ENCODE measurements at places on chromosomes 3 and 15. TPM values are rescaled to one million over a fixed set of nuclear protein-coding genes. Genes with fewer than 3 reads are reported as not detected.

The DLL4 gene
- total RNA-seq, result 1.5 TPM

The CELF6 gene
- 0.52 TPM for total RNA-seq

The PSTPIP1 gene
- 0.79 TPM for total RNA-seq

DNA sequence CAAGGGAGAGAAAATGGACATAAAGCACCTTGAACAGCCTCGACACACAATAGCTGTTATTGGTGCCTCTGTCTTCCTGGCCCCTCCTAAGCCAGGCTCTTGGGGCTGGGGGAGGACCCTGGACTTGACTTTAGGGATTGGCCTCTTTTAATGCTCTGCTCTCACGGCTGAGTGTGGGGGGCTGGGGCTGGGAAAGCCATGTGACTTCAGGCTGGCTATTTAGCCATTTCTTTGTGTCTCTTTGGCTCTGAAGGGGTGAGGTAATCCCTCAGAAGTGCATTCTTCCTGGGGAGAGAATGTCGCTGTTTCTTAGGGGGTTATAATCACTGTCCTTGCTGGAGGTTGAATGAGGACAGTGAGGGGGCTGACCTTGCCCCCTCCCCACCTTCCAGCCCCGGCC, 26.2 kb downstream of the MAGEF1 start:
- H3K4me1 ChIP-seq, result no peaks in the 10 kb centered on the region
- no peak overlapping the region for H3K4me3 ChIP-seq
- no peaks in the 10 kb centered on the region for H3K36me3 ChIP-seq
- DNase-seq, result no peak
- no peaks in the 10 kb centered on the region for H3K27me3 ChIP-seq

GRCh38 chr15:57216288-57216687, 160.0 kb upstream of the CGNL1 start:
- no peak for DNase-seq
- peaks cover 9% of the 10 kb centered on the region for H3K4me1 ChIP-seq
- H3K4me3 ChIP-seq, result no peak overlapping the region
- no peak overlapping the region for H3K27ac ChIP-seq
- H3K27me3 ChIP-seq, result no peaks in the 10 kb centered on the region

DNA sequence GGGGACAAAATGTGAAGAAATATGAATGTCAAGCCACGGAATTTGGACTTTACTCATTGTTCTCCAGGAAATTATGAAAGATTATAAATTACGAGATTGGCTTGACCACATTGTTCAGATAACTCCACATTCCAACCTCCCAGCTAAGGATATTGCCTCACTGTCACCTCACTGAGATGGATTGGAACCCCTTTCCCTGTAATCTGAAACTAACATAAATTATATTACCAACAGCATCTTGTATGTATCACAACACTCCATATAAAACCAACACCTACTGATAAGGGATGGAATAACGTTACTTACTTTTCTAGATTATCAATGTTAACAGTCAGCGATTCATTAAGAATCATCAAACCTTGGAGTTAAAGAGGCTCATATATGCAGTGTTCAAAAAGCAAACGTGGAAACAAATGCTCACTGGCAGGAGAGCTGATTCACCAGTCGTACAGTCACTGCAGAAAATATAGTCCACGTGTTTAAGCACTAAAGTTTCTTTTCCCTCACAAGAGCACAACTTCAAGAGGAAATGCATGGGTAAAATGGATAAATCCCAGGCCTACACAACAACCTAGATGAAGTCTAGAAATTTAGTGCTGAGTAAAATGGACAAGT, 451.5 kb downstream of the FGF12 start:
- H3K4me1 ChIP-seq, result no peaks in the 10 kb centered on the region
- H3K4me3 ChIP-seq, result no peak overlapping the region
- DNase-seq, result no peak
- no peak overlapping the region for H3K27ac ChIP-seq
- H3K27me3 ChIP-seq, result peaks cover 46% of the 10 kb centered on the region
- H3K36me3 ChIP-seq, result no peaks in the 10 kb centered on the region

GRCh38 chr3:67048067-67048714, 50.1 kb downstream of the KBTBD8 start:
- peaks cover 38% of the 10 kb centered on the region for H3K27me3 ChIP-seq
- DNase-seq, result no peak
- H3K4me1 ChIP-seq, result no peaks in the 10 kb centered on the region

The MUC4 gene
- total RNA-seq, result 0.64 TPM

The HYAL1 gene
- 6.1 TPM for total RNA-seq

The COX5A gene
- 307 TPM for total RNA-seq

The CCR9 gene
- total RNA-seq, result not detected

GRCh38 chr3:75272691-75273090, 391.4 kb upstream of the FRG2C start:
- no peak for DNase-seq
- H3K27me3 ChIP-seq, result peaks cover 4% of the 10 kb centered on the region
- no peak overlapping the region for H3K4me3 ChIP-seq
- H3K27ac ChIP-seq, result no peak overlapping the region

GRCh38 chr3:160981217-160981938, 123.8 kb downstream of the B3GALNT1 start:
- no peaks in the 10 kb centered on the region for H3K36me3 ChIP-seq
- no peak overlapping the region for H3K27ac ChIP-seq
- no peaks in the 10 kb centered on the region for H3K4me1 ChIP-seq
- DNase-seq, result no peak
- no peaks in the 10 kb centered on the region for H3K27me3 ChIP-seq
- H3K4me3 ChIP-seq, result no peak overlapping the region

- H3K27me3 ChIP-seq, result peaks cover 10% of the 10 kb centered on the region
- no peak for DNase-seq
- H3K27ac ChIP-seq, result no peak overlapping the region
- H3K36me3 ChIP-seq, result no peaks in the 10 kb centered on the region
Observed at GRCh38 chr3:44120721-44121582, 120.7 kb upstream of the TOPAZ1 start.

GRCh38 chr3:39763390-39763789, 46.0 kb upstream of the MYRIP start:
- H3K4me1 ChIP-seq, result no peaks in the 10 kb centered on the region
- no peaks in the 10 kb centered on the region for H3K27me3 ChIP-seq
- H3K36me3 ChIP-seq, result no peaks in the 10 kb centered on the region
- DNase-seq, result no peak

DNA sequence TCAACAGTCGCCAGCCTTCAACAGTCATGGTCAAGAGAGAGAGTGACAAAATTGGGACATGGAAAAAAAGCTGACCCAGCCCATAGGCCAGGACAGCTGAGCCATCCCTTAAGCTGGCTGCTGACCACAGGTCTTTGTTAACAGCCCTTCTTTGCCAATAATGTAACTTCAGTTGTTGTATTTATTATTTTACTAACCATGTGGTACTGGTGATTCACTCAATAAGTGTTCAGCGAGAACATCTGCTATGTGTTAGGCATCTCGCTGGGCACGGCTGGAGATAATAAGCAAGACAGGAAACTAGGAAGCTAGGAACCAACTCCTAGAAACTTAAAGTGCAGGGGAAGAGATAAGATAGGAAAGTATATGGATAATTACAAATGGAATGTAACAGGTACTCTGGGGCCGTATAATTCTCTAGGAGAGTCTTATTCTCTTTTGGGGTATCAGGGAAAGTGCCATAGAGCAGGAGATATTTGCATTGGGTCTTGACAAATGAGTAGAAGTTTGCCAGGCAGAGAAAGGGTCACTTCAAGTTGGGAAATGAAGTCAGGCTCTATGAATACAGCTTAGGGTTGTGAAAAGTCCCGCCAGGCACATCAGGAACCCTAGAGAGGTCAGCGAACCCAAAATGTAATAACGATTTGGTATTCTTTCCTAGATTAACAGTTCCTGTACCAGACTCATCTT, 84.0 kb upstream of the TRA2B start:
- H3K4me1 ChIP-seq, result no peaks in the 10 kb centered on the region
- H3K27me3 ChIP-seq, result no peaks in the 10 kb centered on the region
- no peaks in the 10 kb centered on the region for H3K36me3 ChIP-seq
- no peak overlapping the region for H3K4me3 ChIP-seq
- no peak overlapping the region for H3K27ac ChIP-seq
- no peak for DNase-seq

- H3K27ac ChIP-seq, result no peak overlapping the region
- H3K4me1 ChIP-seq, result no peaks in the 10 kb centered on the region
- H3K4me3 ChIP-seq, result no peak overlapping the region
Observed at GRCh38 chr3:64385277-64385676, 160.0 kb upstream of the PRICKLE2 start.

The MOBP gene
- not detected for total RNA-seq

GRCh38 chr3:127987309-127987995, 64.8 kb upstream of the SEC61A1 start:
- H3K27me3 ChIP-seq, result no peaks in the 10 kb centered on the region
- no peak overlapping the region for H3K4me3 ChIP-seq
- H3K36me3 ChIP-seq, result no peaks in the 10 kb centered on the region
- DNase-seq, result no peak

DNA sequence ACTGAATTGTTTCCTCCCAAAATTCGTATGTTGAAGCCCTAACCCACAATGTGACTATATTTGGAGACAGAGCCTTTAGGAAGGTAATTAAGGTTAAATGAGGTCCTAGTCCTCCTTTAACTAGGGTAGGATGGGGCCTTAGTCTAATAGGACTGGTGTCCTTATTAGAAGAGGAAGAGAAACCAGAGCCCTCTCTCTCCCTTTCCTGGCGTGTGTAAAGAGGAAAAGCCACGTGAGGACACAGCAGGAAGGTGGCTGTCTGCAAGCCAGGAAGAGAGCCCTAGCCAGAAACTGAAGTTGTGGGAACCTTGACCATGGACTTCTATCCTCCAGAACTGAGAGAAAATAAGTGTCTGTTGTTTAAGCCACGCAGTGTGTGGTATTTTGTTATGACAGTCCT, 94.3 kb downstream of the OXNAD1 start:
- no peaks in the 10 kb centered on the region for H3K4me1 ChIP-seq
- no peak overlapping the region for H3K4me3 ChIP-seq
- DNase-seq, result no peak
- no peaks in the 10 kb centered on the region for H3K36me3 ChIP-seq
- no peaks in the 10 kb centered on the region for H3K27me3 ChIP-seq

DNA sequence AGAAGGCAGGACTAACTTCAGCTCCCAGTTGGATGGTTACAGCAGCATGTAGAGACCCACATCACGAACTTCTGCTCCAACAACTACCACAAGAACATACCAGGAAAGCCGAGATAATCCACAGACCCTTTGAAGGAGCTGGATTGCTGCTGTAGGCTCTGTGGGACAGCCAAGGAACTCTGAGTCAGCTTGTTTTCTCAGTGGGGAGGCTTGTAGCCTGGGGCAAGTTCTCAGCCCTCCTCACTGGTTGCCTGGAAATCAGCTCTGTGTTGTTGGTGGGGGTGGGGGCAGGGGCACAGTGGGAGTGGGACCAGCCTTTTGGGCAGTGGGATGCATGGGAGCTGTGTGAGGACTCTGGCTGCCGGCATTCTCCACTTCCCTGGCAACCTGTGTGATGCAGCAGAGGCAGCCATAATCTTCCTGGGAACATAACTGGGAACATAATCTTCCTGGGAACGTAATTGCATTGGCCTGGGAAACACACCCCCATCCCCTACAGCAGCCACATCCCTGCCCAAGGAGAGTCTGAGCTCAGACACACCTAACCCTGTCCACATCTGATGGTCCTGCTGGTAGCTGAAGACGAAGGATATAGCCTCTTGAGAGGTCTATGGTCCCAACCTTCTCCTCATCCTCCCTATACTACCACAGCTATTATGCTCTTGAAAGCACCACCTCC, 153.1 kb downstream of the PEAK1 start:
- H3K27me3 ChIP-seq, result no peaks in the 10 kb centered on the region
- H3K27ac ChIP-seq, result no peak overlapping the region
- H3K36me3 ChIP-seq, result no peaks in the 10 kb centered on the region
- peak; percentile 23 for DNase-seq
- H3K4me3 ChIP-seq, result no peak overlapping the region

The DGKG gene
- total RNA-seq, result 4.8 TPM

The SLC6A11 gene
- total RNA-seq, result not detected

DNA sequence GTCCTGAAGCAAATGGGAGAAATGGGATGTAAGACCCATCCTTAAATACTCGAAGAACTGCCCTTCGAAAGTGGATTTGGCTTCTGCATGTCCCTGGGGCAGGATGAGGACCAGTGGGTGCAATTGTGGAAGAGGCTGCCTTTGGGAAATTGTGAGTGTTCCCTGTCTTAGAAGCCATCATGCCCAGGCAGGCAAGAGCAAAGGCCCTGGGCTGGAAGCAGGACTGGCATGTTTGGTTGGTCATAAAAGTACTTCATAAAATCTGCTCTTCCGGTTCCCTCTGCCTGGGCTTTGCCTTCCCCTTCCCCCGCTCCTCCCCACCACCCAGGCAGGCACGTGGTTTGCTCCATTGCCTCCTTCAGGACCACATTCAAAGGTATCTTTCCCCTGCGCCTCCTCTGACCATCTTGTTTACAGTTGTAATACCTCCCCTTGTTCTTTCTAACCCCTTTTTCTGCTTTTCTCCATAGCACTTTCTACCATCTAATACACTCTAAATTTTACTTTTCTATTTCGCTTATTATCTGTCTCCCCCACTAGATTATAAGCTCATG, 8.3 kb downstream of the MINAR1 start:
- no peak overlapping the region for H3K4me3 ChIP-seq
- no peak overlapping the region for H3K27ac ChIP-seq
- H3K27me3 ChIP-seq, result no peaks in the 10 kb centered on the region
- no peak for DNase-seq

DNA sequence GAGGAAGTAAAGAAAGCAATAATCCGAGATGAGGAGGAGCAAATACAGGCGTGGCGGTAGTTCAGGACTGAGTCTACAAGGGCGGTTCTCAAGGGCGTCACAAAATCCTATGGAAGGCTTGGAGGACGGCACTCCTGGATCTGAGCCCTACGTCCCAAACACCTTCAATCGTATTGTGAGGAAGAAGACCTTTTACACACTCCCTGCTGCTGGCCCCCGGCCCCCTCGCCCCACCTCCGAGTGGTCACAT, 747 bp downstream of the PLD1 start:
- peak overlapping the region; percentile 87 for H3K27ac ChIP-seq
- H3K4me1 ChIP-seq, result peaks cover 8% of the 10 kb centered on the region
- no peaks in the 10 kb centered on the region for H3K36me3 ChIP-seq
- no peaks in the 10 kb centered on the region for H3K27me3 ChIP-seq
- no peak for DNase-seq

The MST1R gene
- total RNA-seq, result 113 TPM

- 0 out of 2 replicates have a peak, but pooled peaks cover 2% of the 10 kb centered on the region for H3K4me1 ChIP-seq
- no peak overlapping the region for H3K27ac ChIP-seq
- no peak overlapping the region for H3K4me3 ChIP-seq
- no peaks in the 10 kb centered on the region for H3K36me3 ChIP-seq
- H3K27me3 ChIP-seq, result peaks cover 11% of the 10 kb centered on the region
- DNase-seq, result no peak
Observed at GRCh38 chr15:84003791-84004503, 231.6 kb upstream of the GOLGA6L4 start.

GRCh38 chr15:65066635-65067316, 1.0 kb downstream of the RASL12 start:
- no peak for DNase-seq
- no peaks in the 10 kb centered on the region for H3K27me3 ChIP-seq
- H3K4me1 ChIP-seq, result no peaks in the 10 kb centered on the region
- no peak overlapping the region for H3K4me3 ChIP-seq
- no peaks in the 10 kb centered on the region for H3K36me3 ChIP-seq

The DUOXA2 gene
- not detected for total RNA-seq

The TPRG1 gene
- 2.8 TPM for total RNA-seq

- H3K27ac ChIP-seq, result peak overlapping the region; percentile 88
- no peaks in the 10 kb centered on the region for H3K27me3 ChIP-seq
- peaks cover 78% of the 10 kb centered on the region for H3K4me1 ChIP-seq
- no peaks in the 10 kb centered on the region for H3K36me3 ChIP-seq
Observed at GRCh38 chr3:98977520-98977919, 76.0 kb upstream of the DCBLD2 start.

The CCK gene
- 0.32 TPM for total RNA-seq

The EXD1 gene
- total RNA-seq, result not detected

Data from HCT116 (cell line).